ENCODE measurements at places on chromosomes 1 and 21. TPM values are rescaled to one million over a fixed set of nuclear protein-coding genes. Genes with fewer than 3 reads are reported as not detected.

ST6GALNAC3 gene
- 102 TPM for polyA plus RNA-seq

KLHDC7A gene
- polyA plus RNA-seq: 0.23 TPM

GNAT2 gene
- polyA plus RNA-seq: not detected

CORT gene
- polyA plus RNA-seq: 0.82 TPM

AVPR1B gene
- polyA plus RNA-seq: 0.55 TPM

GJA8 gene
- polyA plus RNA-seq: 0.56 TPM

C1orf94 gene
- not detected for polyA plus RNA-seq

FMN2 gene
- 7.5 TPM for polyA plus RNA-seq

C1orf87 gene
- not detected for polyA plus RNA-seq

LCE1D gene
- not detected for polyA plus RNA-seq

MLLT11 gene
- polyA plus RNA-seq: 21.9 TPM

PIGM gene
- 13.9 TPM for polyA plus RNA-seq

AIRE gene
- polyA plus RNA-seq: 0.26 TPM

- no peak for DNase-seq
Observed at GRCh38 chr1:88979749-88980116, 12.7 kb downstream of the KYAT3 start.

GRCh38 chr1:116997636-116998035 lies 3.9 kb upstream of the CD101 start:
- no peak for DNase-seq

- DNase-seq: no peak
Observed at GRCh38 chr1:192459467-192459866, 116.1 kb upstream of the RGS1 start.

- no peak for DNase-seq
Observed at GRCh38 chr1:164662462-164662861, 103.5 kb downstream of the PBX1 start.

- no peak for DNase-seq
Observed at GRCh38 chr1:11501491-11501897, 22.5 kb downstream of the DISP3 start.

- no peak for DNase-seq
Observed at GRCh38 chr1:59057796-59058195, 239.1 kb upstream of the FGGY start.

GRCh38 chr1:206796981-206797402 lies 24.7 kb upstream of the IL10 start:
- no peak for DNase-seq

GRCh38 chr1:24989082-24989481 lies 59.0 kb upstream of the RUNX3 start:
- no peak for DNase-seq

DNA sequence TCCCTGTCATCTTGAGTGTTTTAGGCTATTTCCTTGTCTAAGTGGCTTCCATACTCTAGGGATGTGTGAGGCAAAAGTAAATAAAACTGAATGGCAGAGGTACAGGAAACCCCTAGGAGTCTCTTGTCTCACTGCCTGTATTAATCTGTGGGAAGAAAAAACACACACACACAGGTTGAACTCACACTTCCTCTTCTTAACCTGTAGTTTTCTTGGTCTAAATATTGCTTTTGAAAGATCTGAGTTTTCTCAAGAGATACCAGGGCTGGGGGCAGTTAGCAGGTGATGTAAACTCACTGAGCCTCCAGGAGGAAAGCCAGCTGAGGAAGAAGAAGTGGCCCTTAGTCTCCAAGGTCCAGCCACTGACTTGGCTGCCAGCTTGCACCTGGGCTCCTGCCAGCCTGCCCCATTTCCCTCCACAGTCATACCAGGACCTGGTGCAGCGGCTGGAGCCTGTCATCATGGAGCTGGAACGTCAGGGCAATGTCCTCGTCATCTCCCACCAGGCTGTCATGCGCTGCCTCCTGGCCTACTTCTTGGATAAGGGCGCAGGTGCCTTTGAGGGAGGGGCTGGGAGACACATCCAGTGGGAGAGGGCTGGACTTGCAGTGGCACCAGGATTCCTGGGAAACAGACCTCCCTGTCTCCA lies 16.9 kb downstream of the PFKFB2 start:
- DNase-seq: no peak

DNA sequence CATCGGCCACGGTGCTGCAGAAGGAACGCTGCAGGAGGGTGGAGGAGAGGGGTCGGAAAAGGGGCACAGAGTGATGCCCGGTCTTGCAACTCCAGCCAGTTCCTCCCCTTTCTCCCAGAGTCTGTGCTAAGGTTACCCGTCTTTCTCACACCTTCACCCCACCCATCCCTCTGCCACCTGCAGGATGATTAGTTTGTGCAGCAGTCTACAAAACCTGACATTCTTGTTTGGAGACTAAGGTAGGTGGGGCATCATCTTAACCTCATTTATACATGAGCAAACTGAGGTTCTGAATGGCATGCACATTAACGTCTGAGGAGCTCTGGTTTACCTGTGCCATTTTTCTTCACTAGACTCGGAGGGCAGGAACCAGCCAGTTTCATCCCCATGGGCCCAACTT lies 232.3 kb downstream of the GRIK3 start:
- DNase-seq: no peak

GRCh38 chr21:36962098-36962780 lies 4.2 kb downstream of the HLCS start:
- no peak for DNase-seq

GRCh38 chr1:9328201-9328600 lies 35.5 kb downstream of the SPSB1 start:
- no peak for DNase-seq

GRCh38 chr21:45080639-45081414 lies 6.4 kb downstream of the ADARB1 start:
- no peak for DNase-seq

DNA sequence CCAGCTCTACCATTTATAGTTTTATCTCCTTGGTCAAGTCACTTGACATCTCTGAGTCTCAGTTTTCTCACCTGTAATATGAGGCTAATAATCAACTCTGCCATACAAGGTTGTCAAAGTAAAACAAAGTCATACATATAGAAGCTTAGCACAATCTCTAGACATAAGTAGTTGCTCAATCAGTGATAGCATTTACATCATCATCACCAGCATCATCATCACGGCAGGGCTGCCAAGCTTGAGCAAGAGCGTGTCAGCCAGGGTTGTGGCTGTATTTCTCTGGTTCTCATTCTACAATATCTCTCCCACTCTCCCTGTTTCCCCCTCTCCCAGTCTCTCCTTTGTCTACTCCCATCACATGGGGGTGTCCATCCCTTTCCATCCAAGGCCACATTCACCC lies 41.7 kb upstream of the COA6 start:
- DNase-seq: no peak

DNA sequence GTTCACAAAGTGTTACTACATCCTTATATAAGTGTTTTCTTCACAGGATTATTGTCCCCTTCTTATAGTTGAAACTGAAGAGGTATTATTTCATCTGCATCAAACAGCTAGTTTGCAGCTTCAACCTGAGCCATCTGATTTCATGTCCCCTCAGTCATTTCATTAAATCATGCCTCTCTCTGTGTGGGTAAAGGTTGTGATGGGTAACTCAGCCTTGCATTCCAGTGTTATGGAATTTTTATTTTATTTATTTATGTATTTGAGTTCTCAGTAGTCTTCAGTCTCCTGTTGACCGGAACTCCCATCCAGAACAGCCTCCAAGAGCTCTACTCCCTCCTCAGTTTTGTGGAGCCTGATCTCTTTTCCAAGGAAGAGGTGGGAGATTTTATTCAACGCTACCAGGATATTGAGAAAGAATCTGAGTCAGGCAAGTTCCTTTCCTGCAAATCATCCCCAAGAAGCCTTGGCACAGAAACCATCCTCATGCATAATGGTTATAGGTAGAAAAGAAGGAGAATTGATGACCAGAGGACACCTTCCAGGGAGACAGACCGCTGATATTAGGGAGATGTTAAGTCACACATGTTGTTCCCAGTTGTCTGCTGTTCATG lies 21.8 kb downstream of the CHD1L start:
- no peak for DNase-seq

GRCh38 chr1:50285994-50286393 lies 137.2 kb downstream of the DMRTA2 start:
- DNase-seq: no peak

GRCh38 chr1:2555634-2556276 lies 416 bp upstream of the TNFRSF14 start:
- DNase-seq: no peak

GRCh38 chr1:23400324-23401114 lies 24.0 kb downstream of the TCEA3 start:
- DNase-seq: no peak

GRCh38 chr1:41713141-41713540 lies 205.6 kb downstream of the HIVEP3 start:
- no peak for DNase-seq

DNA sequence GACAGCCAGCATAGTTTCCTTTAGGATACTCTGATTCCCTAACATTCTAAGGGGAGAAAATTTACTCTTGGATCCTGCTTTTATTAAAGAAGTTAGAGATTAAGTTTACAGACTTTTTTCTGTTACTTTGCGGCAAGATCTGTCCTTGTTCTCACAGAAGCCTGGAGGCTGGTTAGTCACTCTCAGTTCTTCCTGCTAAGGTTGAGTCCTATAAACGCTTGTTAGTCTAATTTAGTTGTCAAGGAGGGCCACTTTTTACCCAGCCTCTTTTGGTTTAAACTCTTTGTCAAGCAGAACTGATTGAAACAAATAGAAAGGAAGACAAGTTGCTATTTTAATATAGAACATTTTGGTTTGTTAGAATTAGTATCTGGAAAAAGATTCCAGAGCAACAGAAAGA lies 89.7 kb downstream of the C21orf91 start:
- DNase-seq: no peak

GRCh38 chr1:74161497-74161896 lies 36.5 kb downstream of the LRRIQ3 start:
- no peak for DNase-seq

DNA sequence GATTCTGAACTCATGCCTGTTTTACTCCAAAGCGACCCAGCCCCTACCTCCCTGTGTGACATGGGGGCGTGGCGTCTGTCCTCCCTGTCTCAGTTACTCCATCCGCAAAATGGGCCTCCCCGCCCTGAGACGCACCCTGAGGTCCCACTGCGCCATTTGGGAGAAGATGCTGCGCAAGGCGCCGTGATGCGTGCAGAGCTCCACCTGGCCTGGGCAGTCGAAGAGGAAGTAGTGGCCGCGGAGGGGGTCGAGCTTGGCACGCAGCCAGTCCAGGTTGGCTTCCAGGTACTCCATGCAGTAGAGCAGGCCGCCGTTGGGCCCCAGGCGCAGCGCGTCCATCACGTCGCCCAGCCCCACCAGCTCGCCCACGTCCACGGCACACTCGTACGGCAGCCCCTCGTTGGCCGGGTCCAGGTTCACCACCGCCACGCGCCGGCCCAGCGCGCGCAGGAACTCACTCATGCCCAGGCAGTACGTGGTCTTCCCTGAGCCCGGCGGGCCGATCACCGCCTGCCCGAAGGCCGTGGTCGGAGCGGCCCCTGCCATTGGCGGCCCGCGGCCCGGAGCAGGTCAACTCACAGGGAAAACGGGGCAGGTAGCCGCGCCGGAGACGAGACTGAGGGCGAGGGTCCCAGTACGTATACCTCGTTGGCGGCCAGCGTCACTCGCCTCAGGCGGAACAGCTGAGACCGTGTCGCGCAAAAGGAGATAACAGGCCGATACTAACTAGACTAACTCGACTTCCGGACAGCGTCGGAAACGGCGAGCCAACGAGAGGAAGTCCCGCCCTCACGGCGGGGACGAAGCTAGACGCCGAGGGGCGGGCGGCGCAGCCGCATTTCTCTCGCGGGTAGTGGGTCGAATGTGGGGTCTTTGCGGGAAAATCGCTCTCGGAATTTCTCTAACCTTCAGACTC lies at the start of gene GPN2:
TSS of gene GPN2 (minus strand) at position 733 of the 916 bp plus-strand sequence. CDS start at position 546, 187 bp downstream.
- DNase-seq: peak; percentile 67

GRCh38 chr1:28934676-28935075 lies 20.3 kb downstream of the EPB41 start:
- DNase-seq: no peak

DNA sequence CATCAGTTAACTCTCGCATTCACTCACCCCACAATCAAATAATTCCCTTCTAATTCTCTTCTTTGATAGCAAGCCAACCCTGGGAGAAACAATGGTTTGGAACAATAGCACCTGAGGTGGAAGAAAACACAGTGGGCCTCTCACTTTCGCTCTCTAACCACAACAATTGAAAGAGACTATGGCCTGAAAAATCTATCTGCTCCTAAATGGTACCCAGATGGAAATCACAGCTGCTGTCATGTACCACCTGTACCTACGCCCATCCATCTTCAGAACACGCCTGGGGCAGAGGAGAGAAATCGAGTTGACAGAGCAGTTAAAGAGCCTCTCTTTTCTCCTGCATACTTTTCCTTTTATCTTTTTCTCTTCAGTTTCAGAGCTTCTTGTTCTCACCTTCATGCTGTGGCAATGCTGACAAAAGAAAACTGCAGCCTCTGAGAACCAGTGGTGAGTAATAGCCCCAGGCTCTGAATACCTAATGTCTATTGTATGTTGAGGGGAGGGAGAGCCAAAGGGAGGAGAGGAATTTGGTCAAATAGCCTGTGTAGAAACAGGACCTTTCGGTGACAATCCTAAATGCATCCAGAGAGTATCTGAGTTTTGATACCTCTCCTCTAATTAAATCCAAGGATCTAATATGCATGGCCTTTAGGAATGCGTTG lies 57.7 kb downstream of the ZC3H11B start:
- no peak for DNase-seq

GRCh38 chr1:182143154-182143657 lies 81.7 kb upstream of the ZNF648 start:
- peak; percentile 68 for DNase-seq

DNA sequence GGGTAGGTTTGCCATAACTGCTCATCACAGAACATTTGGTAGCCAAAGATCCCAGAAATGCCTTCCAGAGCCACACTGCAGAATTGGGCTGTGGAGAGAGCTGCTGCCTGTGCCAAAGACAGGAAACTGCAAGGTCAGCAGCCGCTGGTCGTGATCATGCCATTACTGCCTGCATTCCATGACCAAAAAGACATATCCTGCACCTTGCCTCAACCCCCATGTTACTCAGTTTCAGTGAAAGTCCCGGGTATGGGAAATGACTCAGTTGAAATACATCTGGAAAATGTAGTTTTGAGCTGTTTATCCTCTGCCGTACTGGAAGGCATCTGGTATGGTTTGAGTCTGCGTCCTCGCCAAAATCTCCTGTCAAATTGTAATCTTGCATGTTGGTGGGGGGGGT lies 161.7 kb downstream of the FCRL5 start:
- no peak for DNase-seq

DNA sequence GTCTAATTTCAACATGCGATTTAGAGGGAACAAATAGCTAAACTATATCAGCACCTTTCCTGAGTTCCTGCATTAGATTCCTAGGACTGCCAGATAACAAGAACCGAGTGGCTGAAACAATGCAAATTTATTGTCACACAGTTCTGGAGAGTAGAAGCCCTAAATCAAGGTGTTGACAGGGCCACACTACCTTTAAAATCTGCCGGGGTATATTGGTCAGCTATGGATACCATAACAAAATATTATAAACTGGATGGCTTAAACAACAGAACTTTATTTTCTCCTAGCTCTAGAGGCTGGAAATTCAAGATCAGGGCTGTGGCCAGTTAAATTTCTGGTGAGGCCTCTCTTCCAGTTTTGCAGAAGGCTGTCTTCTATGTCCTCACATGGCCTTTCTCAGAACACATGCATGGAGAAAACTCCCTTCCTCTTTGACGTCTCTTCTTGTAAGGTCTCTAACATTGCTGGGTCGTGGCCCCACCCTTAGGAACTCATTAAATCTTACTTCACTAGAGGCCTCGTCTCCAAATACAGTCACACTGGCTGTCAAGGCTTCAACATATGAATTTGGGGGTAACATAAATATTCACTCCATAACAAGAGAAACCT lies 144.3 kb downstream of the FCRL5 start:
- no peak for DNase-seq

- DNase-seq: no peak
Observed at GRCh38 chr1:12480748-12481362, 137.2 kb downstream of the DHRS3 start.
